Effector memory CD4-positive, alpha-beta T cell (primary cell): ENCODE measurements at places on chromosomes 7 and 10.

GRCh38 chr10:29583674-29584073, 51.1 kb downstream of the SVIL start:
- DNase-seq = no peak

DNA sequence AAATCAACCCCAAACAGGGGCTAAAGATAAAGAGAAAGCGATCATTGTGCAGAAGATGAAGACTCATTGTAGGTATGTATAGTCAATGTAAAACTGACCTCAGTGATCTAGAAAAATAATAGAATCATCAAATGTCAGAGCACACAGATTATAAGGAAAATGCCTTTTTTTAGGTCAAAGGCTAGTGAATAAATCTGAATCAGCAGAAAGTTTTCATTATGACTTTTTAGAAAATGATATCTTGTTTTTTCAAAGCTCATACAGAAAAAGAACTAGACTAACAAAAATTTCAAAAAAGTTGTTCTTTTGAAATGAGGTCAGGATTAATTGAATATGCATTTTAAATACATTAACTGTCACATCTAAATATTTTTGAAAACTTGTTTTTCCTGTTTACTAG, 60.2 kb upstream of the STEAP4 start:
- DNase-seq = no peak

DNA sequence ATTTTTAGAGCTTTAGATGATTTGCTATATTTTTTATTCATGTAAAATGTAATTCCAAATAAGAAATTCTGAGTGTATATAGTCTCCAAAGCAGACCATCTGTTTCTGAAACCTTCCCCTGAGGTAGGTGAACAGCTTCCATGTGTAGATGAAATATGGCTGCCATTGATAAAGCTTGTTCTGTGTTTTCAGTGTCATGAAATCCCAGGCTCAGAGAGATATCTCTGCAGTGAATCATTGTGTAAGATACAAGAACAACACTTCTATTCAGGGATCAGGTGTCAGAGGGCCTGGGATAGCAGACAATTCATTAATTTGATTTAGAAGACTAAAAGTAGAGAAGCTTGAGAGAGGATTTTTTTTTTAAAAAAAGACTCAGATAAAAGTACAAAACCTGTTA, 29.1 kb downstream of the ACTA2 start:
- DNase-seq = no peak

DNA sequence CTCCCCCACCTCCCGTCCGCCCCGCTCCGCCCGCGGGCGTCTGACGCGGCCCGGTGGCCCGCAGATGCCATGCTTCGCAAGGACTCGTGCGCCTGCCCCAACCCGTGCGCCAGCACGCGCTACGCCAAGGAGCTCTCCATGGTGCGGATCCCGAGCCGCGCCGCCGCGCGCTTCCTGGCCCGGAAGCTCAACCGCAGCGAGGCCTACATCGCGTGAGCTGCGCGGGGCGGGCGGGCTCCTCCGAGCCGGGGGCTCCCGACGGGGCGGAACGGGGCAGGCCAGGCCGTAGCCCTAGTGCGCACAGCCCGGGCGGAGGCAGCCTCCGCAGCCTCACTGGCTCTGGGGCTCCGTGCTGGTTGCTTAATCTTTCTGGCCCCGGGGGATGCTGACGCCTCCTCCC, 2.8 kb downstream of the ASIC3 start:
- DNase-seq = peak; percentile 27

GRCh38 chr7:131249003-131249402, 78.7 kb upstream of the MKLN1 start:
- DNase-seq = no peak

- no peak for DNase-seq
Observed at GRCh38 chr7:121505540-121506182, 109.6 kb upstream of the FAM3C start.

GRCh38 chr10:59865101-59865500, 41.3 kb downstream of the CCDC6 start:
- no peak for DNase-seq

DNA sequence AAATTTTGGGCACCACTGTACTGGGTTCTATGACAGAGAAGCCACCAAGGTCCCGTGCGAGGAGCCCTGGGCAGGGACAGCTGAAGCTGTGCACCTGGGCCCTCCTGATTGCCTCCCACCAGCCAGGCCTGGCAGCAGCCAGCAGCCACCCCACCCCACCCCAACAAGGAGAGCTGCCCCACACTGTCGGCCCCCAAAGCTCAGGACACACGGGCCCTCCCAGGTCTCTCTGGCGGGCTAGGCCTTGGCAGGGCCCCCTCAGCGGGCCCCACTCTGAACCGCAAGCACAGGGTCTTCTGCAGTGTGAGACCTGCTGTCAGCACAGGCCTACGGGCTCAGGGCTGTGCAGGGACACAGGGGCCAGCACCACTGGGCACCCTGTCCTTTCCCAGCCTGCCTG, 5.5 kb downstream of the GPR146 start:
- DNase-seq = no peak

DNA sequence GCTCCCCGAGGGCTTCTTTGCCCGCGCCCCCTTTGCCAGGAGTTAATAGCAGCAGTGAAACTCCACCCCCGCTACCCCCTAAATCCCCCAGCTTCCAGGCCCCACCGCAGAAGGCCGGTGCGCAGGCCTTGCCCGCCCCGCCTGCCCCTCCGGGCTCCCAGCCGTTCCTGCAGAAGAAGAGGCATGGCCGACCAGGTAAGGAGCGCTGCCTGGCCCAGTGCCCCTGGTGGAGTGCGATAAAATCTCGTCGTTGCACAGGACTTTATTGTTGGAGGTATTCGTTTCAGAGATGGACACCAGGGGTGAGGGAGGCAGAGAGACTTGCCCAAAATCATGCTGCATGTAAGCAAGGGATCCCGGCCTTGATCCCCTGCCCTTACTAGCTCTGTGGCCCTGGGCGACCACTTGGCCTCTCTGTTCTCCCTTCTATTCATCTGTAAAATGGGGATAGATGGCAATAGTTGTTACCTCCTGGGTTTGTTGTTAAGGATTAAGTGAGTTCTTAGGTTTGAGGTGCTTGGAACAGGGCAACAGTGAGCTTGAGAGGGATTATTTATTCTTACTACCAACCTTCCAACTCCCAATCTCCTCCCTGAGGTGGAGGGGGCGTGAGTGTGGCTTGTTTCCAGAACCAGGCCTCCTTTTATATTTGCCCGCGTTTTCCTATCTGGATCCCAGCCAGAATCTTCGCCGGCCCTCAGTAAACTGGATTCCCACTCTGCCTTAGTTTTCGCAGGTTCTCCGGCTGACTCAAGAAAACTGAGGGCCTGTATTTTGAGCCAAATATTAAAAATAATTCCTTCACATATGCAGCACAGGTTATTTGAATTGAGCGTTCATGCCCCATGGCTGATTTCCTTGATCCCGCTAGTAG, 78.3 kb downstream of the WIPF3 start:
- DNase-seq = no peak

GRCh38 chr10:101903827-101904550, 60.4 kb upstream of the KCNIP2 start:
- DNase-seq = no peak

DNA sequence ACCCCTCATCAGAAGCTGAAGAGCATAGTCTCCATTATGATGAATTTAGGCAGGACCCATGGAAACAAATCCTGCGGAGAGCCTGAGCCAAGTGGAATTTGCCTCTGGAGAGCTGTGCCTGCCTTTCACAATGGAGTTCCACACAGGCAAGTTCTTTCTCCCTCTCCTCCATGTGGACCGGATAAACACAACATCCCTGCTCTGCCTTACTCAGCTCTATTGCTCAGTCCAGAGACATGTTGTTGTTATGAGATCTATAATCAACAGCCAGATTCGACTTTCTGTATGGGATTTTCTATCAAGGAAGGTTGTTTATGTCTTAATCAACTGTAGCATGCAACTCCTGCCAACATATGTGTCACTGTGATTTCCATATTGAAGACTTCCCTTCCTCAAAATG, 59.5 kb upstream of the ELMO1 start:
- DNase-seq = no peak

DNA sequence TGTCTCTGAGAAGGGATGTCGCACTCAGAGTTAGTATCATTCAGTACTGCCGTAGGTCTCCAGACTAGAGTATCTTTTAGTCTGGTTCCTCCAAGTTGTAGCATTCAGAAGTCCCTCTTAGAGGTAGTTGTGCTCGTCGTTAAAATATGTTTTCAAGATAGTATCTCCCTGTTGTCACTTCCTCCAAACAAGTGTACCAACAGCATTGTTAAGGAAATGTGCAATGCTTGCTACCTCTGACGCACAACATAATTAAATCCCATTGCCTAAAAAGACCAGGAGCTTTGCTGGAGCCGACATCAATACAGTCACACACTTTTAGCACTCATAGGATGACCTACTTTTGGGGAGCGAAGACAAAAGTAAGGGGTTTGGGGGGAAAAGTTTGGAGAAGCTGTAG, 80.0 kb upstream of the STK17A start:
- DNase-seq = no peak

DNA sequence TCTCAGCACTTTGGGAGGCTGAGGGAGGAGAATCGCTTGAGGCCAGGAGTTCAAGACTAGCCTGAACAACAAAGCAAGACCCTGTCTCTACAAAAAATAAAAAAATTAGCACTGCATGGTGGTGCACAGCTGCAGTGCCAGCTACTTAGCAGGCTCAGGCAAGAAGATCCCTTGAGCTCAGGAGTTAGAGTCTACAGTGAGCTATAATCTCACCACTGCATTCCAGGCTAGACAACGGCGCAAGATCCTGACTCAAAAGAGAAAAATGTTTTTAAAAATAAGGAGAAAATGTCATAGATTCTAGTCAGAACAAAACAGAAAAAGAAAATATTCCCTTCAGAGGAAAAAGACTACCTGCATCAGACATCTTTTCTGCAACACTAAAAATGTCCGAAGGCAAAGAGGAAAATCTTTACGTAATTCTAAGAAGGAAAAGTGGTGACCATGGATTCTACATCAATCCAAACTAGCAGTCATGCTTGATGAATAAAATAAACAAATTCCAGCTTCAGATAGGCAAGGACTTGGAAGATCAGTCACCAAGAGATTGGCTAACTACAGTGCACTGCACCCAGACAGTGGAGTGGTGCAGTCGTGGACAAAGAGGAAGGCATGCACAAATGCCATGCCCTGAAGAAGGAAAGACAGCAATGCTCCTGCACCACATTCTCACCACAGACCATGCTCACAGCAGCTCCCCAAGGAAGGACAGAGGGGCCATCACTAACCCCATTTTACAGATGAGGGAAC, 54.3 kb downstream of the ERCC6 start:
- DNase-seq = no peak

GRCh38 chr7:132095111-132095765, 481.0 kb downstream of the PLXNA4 start:
- no peak for DNase-seq

- DNase-seq = no peak
Observed at GRCh38 chr7:18583305-18583704, 87.8 kb downstream of the HDAC9 start.

DNA sequence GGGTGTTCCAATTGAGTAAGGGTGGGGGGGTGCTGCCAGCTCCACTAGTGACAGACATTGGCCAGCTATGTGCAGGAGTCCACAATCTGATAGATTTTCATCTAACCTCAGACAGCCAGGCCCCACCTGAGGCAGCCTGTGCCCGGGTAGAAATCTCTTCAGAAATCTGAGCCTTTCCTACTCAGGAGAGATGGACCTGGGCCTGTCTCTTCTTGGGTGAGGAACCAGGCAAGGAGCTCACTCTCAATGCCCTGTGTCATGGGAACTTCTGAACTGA, 86.9 kb downstream of the UBE2H start:
- no peak for DNase-seq

GRCh38 chr10:115944538-115944937, 328.5 kb downstream of the GFRA1 start:
- DNase-seq = no peak

DNA sequence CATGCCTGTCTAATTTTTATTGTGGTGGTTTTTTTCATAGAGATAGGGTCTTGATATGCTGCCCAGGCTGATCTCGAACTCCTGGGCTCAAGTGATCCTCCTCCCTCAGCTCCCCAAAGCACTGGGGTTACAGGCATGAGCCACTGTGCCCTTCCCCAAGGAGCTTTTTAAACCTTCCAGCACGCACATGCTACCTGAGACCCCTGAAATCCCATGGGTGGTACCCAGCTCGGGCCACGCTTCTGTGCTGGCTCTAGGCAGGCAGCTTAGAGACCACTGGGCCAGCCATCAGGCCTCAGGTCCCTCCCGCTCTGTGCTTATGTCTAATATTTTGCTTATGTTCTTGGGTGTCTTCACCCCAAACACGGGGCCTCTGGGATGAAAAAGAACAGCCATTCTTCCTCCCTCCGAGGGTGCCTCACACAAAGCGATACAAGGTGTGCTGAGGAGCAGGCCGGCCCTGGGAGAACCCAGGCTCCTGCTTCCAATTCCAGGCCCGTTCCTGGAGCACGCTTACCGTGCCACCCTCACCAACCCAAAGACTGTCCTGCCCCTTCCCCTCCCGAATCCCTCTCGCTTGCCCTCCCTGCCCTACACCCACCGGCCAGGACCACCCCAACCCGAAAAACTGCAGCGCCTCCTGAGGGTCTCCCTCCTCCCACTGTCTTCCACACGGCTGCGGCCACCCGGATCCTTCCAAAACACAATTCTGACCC, 10.9 kb downstream of the SPOCK2 start:
- no peak for DNase-seq

- no peak for DNase-seq
Observed at GRCh38 chr10:98617906-98618520, 171.3 kb upstream of the HPS1 start.

GRCh38 chr7:139830782-139831501, 1.9 kb downstream of the TBXAS1 start:
- DNase-seq = no peak

GRCh38 chr10:133040198-133040597, 47.5 kb upstream of the ADGRA1 start:
- DNase-seq = no peak

- no peak for DNase-seq
Observed at GRCh38 chr10:58086144-58086762, 181.4 kb downstream of the IPMK start.

DNA sequence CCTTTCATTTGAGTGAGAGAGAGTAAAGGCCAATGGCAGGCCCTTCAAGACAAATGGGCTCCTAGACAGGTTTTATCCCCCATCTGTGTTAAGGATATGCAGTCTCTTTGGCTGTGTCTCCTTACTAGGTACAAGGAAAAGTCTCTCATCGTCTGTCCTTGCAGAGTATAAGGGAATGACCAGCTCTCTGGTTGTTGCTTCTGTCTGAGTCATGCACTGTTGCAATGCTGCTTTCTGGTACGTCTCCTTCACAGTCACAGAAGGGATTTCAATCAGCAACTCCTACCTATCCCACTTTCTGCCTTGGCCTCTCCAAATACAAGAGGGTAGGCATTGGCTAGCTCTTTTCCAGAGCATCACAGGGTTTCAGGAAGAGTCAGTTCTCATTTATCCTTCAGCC, 48.1 kb downstream of the CTTNBP2 start:
- no peak for DNase-seq

- no peak for DNase-seq
Observed at GRCh38 chr10:27355918-27356573, 115.4 kb upstream of the ACBD5 start.

- DNase-seq = no peak
Observed at GRCh38 chr10:69375307-69376151, 41.2 kb downstream of the TACR2 start.

DNA sequence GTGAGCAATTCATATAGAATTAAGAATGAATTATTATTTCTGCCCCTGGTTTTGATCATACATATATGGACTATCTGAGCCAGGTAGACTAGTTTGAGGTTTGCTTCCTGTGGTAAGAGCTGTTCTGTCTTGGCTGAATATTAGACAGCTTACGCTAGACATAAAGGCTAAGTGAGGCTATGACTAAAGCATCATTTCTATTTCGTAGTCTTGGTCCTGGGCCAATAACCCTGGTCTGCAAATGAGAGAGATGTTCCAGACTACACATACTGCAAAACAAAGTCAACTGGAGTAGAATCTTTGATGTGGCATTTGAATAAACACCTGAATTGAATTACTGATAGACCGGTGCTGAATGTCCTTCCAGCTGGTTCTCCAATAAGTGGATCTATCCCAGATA, 40.8 kb upstream of the CACNB2 start:
- no peak for DNase-seq
